ENCODE measurements at places on chromosomes 11 and 22. TPM values are rescaled to one million over a fixed set of nuclear protein-coding genes. Genes with fewer than 3 reads are reported as not detected.

The KIRREL3 gene
- total RNA-seq = 25.3 TPM

The C1QTNF5 gene
- total RNA-seq = 0.32 TPM

GRCh38 chr22:49754696-49755630 is 72.7 kb downstream of the BRD1 start:
- DNase-seq = no peak
- H3K27ac ChIP-seq = no peak overlapping the region
- H3K4me1 ChIP-seq = no peaks in the 10 kb centered on the region
- peaks cover 2% of the 10 kb centered on the region for H3K27me3 ChIP-seq
- no peak overlapping the region for H3K4me3 ChIP-seq

The GDPD4 gene
- total RNA-seq = not detected

GRCh38 chr11:27468209-27468994 is 4.2 kb downstream of the LGR4 start:
- peak overlapping the region; percentile 93 for H3K4me3 ChIP-seq
- DNase-seq = no peak
- peaks cover 40% of the 10 kb centered on the region for H3K4me1 ChIP-seq
- no peaks in the 10 kb centered on the region for H3K36me3 ChIP-seq
- peaks cover 11% of the 10 kb centered on the region for H3K27me3 ChIP-seq

The ANO1 gene
- total RNA-seq = not detected

- peaks cover 4% of the 10 kb centered on the region for H3K36me3 ChIP-seq
- H3K4me3 ChIP-seq = peak overlapping the region; percentile 93
- no peak overlapping the region for H3K27ac ChIP-seq
- DNase-seq = no peak
Measured at GRCh38 chr11:125494031-125494360, 2.1 kb downstream of the FEZ1 start.

The PATE4 gene
- total RNA-seq = not detected

The ZP1 gene
- total RNA-seq = not detected

The NOX4 gene
- total RNA-seq = 1.9 TPM

The CLDN5 gene
- 7.4 TPM for total RNA-seq

The FXYD2 gene
- total RNA-seq = 0.44 TPM

- no peaks in the 10 kb centered on the region for H3K4me1 ChIP-seq
- no peak overlapping the region for H3K27ac ChIP-seq
- no peak overlapping the region for H3K4me3 ChIP-seq
- peak; percentile 47 for DNase-seq
Measured at GRCh38 chr11:22244986-22245592, 52.2 kb downstream of the ANO5 start.

DNA sequence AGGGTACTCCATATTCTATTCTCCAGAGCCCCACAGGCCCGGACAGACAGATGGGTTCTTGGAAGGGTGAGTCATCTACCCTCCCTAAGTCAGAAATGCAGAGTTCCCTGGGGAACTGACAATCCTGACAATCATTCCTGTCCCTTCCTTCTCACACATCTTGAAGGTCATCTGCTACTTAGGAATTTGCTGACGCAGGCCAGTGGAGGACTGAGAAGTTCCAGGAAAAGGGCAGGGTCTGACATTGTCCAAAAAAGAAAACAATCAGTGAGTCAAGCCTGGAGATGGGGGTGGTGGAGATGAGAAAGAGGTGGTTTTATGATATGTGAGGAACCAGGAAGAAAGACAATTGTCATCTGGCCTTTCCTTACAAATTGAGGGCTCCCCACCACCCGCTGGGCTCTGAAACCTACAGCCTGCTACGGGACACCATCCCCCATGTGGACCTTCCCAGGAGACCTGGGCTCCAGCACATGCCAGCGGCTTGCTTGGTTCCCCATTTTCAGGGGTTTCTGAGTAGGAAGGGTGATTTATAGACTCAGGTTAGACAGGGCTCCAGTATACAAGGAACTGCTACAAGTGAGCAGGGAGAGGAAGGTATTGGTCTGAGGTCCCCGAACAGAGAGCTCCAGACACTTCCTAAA is 12.9 kb downstream of the CD59 start:
- peak overlapping the region; percentile 34 for H3K4me3 ChIP-seq
- DNase-seq = no peak
